ENCODE measurements at places on chromosomes 2 and 18.
A peak's percentile ranks its signal among the peaks of the same experiment; 100 is the strongest.

DNA sequence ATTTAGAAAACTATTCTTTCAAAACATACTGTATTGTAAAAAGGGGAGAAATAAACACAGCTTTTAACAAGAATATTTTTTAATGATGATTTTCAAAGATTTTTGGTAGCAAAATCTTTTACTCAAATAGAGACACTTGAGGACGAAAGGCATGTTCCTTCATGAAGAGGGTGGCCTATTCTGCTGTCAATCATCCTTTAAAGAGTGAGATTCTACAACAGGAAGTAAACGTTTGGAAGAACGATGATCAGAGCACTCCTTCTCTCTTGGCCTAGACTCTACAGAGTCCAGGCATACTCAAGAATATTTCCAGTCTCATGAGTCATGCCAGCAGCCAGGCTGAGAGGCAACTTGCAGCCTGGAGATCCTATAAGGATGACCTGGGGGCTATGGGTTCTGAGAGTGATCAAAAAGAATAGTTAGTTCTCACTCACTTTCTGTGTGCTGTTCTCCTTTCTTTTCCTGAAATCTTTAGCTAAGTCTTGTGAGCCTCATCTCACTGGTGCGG lies 62.4 kb upstream of the TCF4 start:
- no peak for DNase-seq

GRCh38 chr18:34514238-34514637 lies 195.9 kb upstream of the DTNA start:
- no peak for DNase-seq

DNA sequence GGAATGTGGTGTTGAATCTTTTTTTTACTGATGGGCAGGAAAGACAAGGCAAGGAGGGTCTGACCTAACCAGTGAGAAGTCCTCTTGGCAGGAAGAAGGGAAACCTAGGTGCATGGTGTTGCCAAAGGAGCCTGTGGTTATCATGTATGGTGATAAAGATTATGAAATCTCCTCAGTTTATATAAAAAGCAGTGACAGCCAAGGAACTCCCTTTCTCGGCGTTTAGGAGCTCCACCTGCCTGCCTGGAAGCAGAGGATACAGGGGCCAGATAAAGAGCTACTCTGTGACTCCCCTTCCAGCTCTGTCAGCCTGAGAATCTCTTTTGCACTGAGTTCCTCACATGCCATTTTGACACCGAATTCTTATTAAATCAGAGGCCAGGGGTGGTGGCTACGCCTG lies 26.1 kb downstream of the COLEC12 start:
- DNase-seq: no peak

DNA sequence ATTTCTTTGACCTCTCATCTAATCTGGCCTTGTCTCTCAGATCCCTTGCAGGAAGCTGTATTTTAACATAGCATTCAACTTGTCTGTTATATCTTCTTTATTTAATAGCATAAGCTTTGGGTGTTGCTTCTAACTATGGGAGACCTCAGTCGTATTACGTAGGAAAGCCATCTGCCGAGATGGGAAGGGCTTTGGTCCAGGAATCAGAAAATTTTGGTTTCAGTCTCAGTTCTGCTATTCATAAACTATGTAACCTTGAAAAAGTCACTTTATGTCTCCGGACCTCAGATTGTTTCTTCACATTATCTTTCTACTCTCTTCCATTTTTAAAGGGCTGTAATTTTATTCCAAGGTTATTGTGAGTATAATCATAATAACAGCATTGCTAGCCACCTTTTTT lies 297.7 kb downstream of the SATB2 start:
- DNase-seq: no peak

DNA sequence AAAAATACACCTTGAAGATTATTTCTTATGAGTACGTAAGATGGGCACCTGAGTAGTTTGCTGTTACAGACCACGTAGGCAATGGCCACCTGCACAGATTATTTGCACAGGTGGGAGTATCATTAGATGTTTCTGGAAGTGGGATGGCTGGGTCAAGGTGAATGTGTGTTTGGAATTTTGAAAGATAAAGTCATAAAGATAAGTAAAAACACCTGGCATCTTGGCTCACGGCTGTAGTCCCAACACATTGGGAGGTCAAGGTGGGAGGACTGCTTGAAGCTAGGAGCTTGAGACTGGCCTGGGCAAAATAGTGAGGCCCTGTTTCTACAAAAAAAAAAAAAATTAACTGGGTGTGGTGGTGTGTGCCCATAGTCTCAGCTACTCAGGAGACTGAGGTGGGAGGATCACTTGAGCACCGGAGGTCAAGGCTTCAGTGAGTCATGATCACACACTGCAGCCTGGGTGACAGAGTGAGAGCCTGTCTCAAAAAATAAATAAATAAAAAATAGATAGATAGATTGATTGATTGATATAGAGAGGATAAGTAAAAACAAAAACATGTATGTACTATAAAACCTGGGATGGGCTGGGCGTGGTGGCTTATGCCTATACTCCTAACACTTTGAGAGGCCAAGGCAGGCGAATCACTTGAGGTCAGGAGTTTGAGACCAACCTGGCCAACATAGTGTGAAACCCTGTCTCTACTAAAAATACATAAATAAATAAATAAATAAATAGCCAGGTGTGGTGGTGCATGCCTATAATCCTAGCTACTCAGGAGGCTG lies 30.4 kb downstream of the ODC1 start:
- no peak for DNase-seq

DNA sequence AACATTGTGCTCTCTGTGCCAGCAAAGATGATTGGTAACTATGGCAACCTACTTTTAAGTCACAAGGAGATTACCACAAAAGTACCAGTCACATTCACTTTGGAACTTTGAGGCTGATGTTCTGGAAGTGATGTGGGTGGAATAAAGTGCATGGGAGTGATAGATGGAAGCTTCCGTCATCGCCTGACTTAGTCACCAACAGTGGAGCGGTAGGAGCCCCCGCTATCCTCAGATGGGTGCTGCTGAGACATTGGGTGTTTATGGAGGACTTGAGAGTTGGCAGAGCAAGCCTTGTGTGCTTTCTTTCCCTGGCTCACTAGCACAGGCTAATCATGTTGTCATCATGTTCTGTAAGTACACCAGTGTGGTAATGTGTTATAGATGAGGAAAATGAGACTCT lies 4.6 kb downstream of the PPP1R7 start:
- DNase-seq: no peak

DNA sequence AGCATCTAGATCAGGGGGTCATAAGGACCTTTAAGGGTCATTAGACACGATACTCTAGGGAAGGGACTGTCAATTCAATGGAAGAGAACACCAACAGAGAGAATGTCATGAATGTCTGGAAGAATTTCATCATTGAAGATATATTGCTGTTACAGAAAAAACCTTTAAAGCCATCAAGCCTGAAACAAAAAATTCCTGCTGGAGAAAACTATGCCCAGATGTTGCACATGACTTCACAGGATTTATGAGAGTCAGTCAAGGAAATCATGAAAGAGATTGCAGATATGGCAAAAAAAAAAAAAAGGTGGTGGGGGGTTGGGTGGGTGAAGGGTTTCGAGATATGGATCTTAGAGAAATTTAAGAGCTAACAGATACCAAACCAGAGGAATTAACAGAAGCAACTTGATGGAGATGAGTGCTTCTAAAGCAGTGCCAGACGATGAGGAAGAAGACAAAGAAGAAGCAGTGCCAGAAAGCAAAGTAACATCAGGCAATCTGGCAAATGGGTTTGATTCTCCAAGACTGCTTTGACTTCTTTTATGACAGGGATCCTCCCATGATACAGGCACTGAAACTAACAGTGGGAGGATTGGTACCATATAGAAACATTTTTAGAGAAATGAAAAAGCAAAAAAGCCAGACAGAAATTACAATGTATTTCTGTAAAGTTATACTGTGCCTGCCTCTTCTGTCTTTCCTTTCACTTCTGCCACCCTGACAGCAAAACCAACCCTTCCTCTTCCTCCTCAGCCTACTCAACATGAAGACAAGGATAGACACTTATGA lies 28.5 kb downstream of the MAP4K3 start:
- DNase-seq: no peak

GRCh38 chr2:101018934-101019333 lies 16.8 kb downstream of the RPL31 start:
- DNase-seq: no peak

- no peak for DNase-seq
These were observed 196.9 kb upstream of the RAB6C start for GRCh38 chr2:129782633-129782990.

- no peak for DNase-seq
These were observed 162.1 kb downstream of the CD8B2 start for GRCh38 chr2:106649306-106649705.

- peak; percentile 48 for DNase-seq
These were observed 86.4 kb downstream of the LIMS1 start for GRCh38 chr2:108620656-108621055.

DNA sequence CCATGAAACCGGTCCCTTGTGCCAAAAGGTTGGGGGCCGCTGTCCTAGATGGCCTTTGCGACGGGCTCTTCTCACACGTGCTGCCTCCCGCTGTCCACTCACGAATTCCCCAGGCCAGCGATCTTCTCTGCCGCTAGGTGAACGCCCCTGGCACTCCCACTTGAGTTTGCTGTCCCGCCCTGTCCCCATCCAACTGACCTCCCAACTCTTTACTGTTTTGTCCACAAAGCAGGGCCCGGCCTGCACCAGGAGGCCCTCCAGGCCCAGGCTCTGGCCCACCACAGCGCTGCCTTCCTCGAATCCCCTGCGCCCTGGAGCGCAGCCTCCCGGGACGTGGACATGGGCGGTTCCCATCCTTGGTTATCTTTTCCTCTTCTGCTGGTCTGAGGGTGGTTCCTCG lies 69.7 kb upstream of the PXDN start:
- DNase-seq: no peak

DNA sequence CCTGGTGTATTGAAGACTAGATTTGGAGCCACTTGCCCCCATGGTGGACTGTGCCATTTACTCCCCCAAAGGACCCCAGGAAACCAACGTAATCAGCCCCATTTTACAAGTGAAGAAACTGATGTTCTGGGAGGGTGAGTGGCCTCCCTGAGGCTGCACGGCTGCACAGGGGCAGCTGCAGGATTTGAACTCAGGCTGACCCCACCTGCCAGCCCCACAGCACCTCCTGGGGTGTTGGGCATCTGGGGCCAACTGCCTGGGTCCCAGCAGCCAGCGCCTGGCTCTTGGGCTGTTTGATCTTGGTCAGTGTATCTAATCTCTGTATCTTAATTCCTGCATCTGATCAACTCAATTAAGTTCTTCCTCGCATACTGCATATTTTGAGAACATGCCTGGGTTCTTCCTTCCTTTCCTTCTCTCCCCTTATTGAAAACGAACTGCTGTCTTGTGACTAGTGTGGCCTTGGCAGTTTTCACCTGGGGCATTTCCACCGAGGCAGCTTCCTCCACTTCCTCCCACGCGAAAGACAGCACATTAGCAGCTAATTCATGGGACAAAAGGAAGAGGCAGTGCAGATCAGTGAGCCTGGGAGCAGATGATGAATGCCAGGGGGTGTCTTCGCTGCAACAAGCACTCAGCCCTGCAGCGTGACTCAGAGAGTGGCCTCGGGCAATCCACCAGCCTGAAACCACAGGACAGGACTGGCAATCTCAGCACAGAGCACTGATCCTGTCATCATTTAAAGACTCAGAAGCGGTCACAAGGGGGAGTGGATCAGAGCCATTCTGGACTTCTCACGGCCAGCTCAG lies 184.1 kb upstream of the RAB12 start:
- no peak for DNase-seq

DNA sequence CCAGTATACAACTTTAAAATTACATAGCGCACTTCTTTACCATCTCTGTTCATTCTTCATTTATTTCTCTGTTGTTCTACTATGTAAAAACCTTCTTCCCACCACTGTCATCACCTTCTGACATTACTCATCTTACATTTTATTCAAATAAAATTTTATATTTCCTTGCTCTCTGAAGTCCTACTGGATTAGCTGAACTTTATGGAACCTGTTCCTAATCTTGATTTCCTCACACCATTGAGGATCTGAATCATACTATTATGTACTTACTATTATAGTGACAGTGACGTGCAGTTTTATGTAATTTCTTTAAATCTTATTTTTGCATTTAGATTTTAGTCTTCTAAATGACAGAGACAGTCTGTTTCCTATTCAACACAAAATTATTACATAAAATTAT lies 98.3 kb downstream of the DYNAP start:
- DNase-seq: no peak

GRCh38 chr2:184596819-184597411 lies 1.4 kb upstream of the ZNF804A start:
- DNase-seq: no peak

DNA sequence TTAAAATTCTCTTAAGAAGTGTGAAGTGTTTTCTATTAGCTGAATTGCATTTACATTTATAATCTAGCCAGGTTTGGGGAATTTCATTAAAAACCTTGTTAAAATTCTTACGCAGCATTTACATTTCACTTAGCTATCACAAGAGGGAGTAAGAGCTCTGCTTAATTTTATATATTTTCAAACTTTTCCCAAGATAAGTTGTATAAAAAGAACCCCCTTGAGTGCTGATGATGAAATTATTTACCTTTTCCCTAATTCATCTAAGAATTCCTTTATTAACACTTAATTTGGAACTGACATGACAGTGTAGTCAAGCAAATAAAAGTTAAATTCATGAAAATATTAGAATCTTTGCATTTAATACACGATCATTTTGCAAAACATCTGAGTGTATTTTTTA lies 54.2 kb upstream of the ZSWIM2 start:
- DNase-seq: no peak

DNA sequence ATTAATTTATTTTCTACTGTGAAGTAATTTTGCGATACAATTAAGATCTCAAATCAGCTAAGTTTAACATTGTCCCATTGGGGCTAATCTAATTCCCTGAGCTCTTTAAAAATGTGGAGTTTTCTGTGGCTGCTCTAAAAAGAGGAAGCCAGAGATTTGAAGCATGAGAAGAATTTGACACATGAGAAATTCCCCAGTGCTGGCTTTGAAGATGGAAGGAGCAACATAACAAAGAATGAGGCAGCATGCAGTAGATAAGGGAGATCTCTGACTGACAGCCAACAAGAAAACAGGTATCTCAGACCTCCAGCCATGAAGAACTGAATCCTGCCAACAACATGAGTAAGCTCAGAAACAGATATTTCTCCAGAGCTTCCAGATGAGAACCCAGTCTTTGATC lies 308.4 kb downstream of the ZNF804A start:
- DNase-seq: no peak

DNA sequence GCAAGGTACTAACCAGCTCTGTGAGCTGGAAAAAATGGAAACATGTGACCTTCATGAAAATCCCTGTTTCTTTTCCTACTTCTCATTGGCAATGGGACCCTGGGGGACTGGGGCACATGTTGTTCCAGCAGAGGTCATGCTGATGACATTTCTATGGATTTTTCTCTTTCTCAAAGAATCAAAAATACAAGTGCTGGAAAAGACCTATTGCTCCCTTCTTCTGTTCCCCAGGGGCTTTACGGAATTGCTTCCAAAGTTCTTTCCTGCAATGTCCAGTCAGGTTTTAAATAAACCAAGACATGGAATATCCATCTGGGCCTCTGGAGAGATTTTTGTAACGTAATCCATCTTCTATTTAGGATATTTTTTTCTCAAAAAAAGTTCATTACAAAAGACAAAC lies 1006.1 kb upstream of the CELF4 start:
- no peak for DNase-seq

- DNase-seq: no peak
These were observed 238.1 kb upstream of the SLC8A1 start for GRCh38 chr2:40690036-40690435.

GRCh38 chr2:137771064-137771463 lies 193.2 kb upstream of the HNMT start:
- no peak for DNase-seq
